Activated B cell treated with CpG ODN at 0.5 μM for 24 hours (primary cell): ENCODE measurements at places on chromosomes 1 and 21.

DNA sequence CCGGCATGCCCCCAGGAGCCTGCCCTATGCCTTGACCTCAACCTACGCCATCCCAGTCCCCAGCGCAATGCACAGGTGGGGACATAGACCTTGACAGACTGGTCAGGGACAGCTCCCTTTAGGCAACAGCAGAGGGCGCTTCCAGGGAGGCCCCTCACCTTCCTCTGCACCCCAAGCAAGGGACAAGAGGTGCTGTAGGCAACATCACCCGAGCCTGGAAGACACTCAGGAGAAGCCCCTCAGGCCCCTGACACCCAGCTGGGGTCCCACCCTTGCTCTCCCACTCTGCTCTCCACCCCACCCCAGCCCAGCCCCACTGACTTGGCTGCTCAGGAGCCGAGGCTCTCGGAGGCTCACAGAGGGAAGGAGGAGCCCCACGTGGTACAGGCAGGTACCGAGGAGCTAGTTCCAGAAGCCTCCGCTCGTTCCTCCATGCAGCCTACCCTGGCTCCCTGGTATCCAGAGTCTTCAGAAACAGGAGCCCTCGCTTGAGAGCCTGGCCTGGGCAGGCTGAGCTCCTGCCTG lies 2.4 kb upstream of the WNT3A start:
- DNase-seq = no peak

DNA sequence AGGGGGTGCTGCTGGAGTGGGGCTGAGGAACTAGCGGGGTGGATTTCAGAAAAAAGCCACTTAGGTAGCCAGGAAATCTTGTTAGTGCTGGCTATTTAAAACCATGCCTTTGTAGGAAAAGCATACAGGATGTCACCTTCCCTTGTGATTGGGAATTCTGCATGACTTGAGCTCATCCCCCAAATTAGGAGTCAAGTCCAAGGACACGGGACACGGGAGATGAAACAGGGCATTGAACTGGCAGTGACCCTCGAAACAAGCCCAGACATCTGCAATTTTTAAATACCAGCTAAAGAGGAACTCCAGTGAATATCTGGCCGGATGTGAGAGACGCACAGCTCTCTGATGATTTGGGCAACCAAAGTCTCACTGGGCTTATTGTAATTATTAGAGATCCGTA lies 32.8 kb downstream of the C2CD2 start:
- DNase-seq = no peak

GRCh38 chr1:203590603-203591002 lies 36.0 kb upstream of the ATP2B4 start:
- no peak for DNase-seq

DNA sequence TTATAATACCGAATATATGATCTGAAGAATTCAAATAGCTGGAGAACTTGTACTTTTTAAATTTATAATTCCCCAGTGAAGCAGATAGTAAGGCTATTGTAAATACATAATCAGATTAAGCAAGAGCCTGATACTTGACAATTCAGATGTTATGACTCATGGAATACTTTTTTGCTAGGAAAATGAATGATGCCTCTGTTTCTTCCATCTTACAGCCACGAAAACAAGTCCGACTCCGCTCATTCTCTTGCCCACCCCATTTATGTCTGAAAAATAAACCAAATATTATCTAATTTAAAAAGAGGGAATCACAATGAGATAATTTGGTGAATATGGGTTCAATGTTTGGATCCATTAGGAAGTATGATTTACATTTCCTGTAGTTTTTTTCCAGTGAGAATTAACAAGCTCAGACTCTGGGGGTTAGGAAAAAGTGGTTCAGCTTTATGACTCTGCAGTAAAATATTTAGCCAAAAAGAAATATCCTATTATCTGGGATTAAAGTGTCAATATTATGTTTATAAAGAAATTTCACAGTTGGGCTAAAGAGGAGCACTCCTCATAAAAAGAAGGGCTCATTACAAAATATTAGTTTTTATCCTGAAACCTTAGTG lies 50.4 kb upstream of the DAB1 start:
- DNase-seq = no peak

DNA sequence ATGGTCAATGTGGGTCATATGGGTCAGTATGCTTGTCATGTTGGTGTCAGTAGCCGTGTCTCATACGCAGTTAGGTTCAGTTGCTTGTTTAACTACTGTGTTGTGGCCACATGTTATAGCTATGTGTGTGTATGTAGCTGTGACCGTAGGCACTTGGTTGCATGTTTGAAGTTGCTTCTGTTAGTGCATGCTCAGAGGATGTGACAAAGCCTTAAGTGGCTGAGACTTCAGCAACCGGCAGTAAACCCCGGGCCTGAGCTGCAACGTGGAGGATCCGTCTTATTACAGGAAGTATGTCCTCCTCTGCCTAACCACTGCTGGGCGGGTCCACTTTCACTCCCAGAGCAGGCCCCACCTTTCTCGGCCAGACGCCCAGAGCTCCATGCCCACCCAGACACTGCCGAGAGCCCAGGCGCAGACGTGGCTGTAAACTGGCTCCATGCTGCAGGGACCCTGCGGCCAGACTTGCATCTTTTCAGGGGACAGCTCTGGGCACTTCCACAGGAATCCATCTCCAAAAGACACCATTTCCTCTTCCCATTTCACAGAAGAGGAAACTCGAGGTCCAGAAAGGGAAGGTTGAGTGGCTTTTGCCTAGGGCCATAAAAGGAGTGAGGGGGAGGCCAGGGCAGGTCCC lies 2.2 kb downstream of the TCEA3 start:
- no peak for DNase-seq

DNA sequence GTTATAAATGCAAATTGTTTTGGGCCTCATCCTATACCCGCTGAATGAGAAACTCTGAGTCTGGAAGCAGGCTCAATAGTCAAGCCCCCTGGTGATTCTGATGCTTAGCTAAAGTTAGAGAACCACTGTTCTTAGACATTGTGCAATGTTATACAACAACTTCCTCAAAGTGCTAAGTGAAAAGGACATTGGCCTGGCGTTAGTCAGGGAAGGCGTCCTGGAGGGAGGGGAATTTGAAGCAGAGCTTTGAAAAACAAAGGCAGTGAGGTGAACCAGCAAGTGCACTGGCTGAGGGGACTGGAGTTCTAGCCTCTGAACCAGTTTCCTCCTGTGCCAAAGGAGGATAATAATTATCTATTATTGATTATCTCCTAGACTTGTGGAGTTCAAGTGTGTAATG lies 5.1 kb downstream of the CD1D start:
- no peak for DNase-seq

DNA sequence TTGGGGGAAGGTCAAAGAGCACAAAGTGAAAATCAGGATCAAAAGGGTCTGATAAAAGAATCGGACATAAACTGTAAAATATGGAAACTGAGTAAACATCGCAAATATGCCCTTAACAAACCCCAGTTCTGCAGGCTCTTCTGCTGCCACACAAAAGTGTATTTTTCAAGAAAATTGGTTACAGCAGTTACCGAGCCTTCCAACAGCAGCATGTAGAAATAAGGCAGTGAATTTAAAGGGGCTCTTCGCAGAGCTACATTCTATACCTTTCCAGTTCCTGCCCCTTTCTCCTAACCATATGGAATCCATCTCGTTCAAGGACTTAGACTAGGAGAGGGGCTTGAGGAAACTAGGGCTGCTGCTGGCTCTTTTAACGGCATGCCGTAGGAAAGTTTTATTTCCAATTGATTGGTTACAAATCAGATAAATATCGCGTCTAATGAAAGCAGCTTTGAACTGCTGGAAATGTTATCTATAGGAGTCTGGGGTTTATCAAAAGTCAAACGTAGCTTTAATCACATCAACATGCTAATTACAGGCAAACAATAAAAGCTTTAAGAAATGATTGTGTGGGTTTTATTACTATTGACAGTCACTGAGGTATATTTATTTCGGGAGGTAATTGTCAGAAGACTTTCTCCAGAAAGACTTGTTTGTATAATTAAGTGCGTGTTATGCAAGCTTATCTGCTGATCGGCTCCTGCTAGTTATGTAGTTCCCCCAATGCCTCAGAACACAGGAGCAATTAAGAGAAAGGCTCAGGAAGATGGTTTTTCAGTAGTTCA lies 59.1 kb downstream of the GORAB start:
- DNase-seq = no peak

GRCh38 chr1:97041026-97041425 lies 319.4 kb downstream of the PTBP2 start:
- DNase-seq = no peak

DNA sequence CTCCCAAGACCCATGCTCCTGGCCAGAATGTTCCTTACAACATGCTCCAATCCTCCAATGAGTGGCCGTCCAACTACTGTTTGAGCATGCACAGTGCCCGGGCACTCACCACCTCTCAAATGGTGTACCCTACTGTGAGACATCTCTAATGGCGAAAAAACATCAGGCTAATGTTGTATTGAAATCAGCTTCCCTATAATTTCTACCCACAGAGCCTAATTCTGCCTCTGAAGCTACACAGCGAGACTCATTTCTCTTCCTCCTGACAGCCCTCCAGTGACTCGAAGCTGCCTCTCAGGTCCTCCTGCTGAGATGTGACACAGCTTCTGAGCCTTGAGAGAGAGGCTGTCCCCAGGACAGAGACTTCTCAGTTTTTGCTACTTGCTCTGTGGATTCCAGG lies 130.7 kb downstream of the FAM78B start:
- DNase-seq = no peak

- no peak for DNase-seq
These were observed 2.4 kb downstream of the SSBP3 start for GRCh38 chr1:54403808-54404261.
